Fibroblast of the aortic adventitia (primary cell): ENCODE measurements at places on chromosomes 12 and 14. TPM values are rescaled to one million over a fixed set of nuclear protein-coding genes. Genes with fewer than 3 reads are reported as not detected.

ITPK1 gene
- total RNA-seq, result 3.7 and 20.1 TPM in 2 replicates

MUCL1 gene
- total RNA-seq, result not detected in 2 replicates

SLC25A21 gene
- total RNA-seq, result 0.49 and 1.2 TPM in 2 replicates

GPR137C gene
- total RNA-seq, result 0.49 and 1.7 TPM in 2 replicates

DHRS7 gene
- 37.5 and 128 TPM in 2 replicates for total RNA-seq

BICDL1 gene
- 1.8 TPM in 1 of 2 replicates, not detected in the other for total RNA-seq

CELA1 gene
- 0.25 TPM in 1 of 2 replicates, not detected in the other for total RNA-seq

KRT77 gene
- total RNA-seq, result not detected in 2 replicates

TNS2 gene
- 60.5 and 77.4 TPM in 2 replicates for total RNA-seq

SDR9C7 gene
- total RNA-seq, result not detected in 2 replicates

MGST1 gene
- total RNA-seq, result 203 and 229 TPM in 2 replicates

CLEC4C gene
- total RNA-seq, result not detected in 2 replicates

TAPBPL gene
- 8.9 and 19.7 TPM in 2 replicates for total RNA-seq

MYL2 gene
- total RNA-seq, result not detected in 2 replicates

FOXN3 gene
- 35.3 and 39.4 TPM in 2 replicates for total RNA-seq

ACTR10 gene
- 92.7 and 229 TPM in 2 replicates for total RNA-seq

CLEC12A gene
- not detected in 2 replicates for total RNA-seq

GRIN2B gene
- total RNA-seq, result not detected in 2 replicates

SCYL2 gene
- 49.1 and 49.4 TPM in 2 replicates for total RNA-seq

SLC6A13 gene
- total RNA-seq, result not detected in 2 replicates

KLHDC1 gene
- total RNA-seq, result 4.9 and 12.8 TPM in 2 replicates

SIX6 gene
- not detected in 2 replicates for total RNA-seq

JPH4 gene
- total RNA-seq, result not detected in 2 replicates

AQP2 gene
- total RNA-seq, result not detected in 2 replicates

SYCP3 gene
- total RNA-seq, result 0.18 and 0.82 TPM in 2 replicates

TAS2R19 gene
- total RNA-seq, result 6.3 and 6.5 TPM in 2 replicates

CLEC1A gene
- total RNA-seq, result 0.16 TPM in 1 of 2 replicates, not detected in the other

DACT1 gene
- 13.6 and 23.0 TPM in 2 replicates for total RNA-seq

LMNTD1 gene
- 1.3 TPM in 1 of 2 replicates, not detected in the other for total RNA-seq

DUSP16 gene
- total RNA-seq, result 5.9 and 6.8 TPM in 2 replicates

FSCB gene
- 0.09 and 1.4 TPM in 2 replicates for total RNA-seq

PTGR2 gene
- total RNA-seq, result 4.4 and 9.3 TPM in 2 replicates

NKX2-1 gene
- not detected in 2 replicates for total RNA-seq

WNT1 gene
- total RNA-seq, result not detected in 2 replicates

TMEM179 gene
- not detected in 2 replicates for total RNA-seq

DPPA3 gene
- not detected in 2 replicates for total RNA-seq

INHBE gene
- total RNA-seq, result 0.16 and 0.99 TPM in 2 replicates

HCAR1 gene
- total RNA-seq, result 1.5 and 2.2 TPM in 2 replicates

TMCC3 gene
- total RNA-seq, result 0.65 and 0.72 TPM in 2 replicates

KLHL33 gene
- 0.18 and 0.65 TPM in 2 replicates for total RNA-seq

TAS2R10 gene
- total RNA-seq, result 2.3 TPM in 1 of 2 replicates, not detected in the other

DNAJC22 gene
- 1.6 and 2.5 TPM in 2 replicates for total RNA-seq

GLT8D2 gene
- 46.0 and 55.3 TPM in 2 replicates for total RNA-seq

KTN1 gene
- total RNA-seq, result 210 and 398 TPM in 2 replicates

HOXC5 gene
- 0.18 and 1.8 TPM in 2 replicates for total RNA-seq

SERPINA12 gene
- total RNA-seq, result not detected in 2 replicates

PAX9 gene
- 0.18 TPM in 1 of 2 replicates, not detected in the other for total RNA-seq

ANKS1B gene
- total RNA-seq, result 1.5 and 47.0 TPM in 2 replicates

KERA gene
- total RNA-seq, result not detected in 2 replicates
